ENCODE measurements at places on chromosomes 2 and 18.

GRCh38 chr18:53887447-53887846 is 337.0 kb downstream of the MBD2 start:
- DNase-seq, result no peak

- no peak for DNase-seq
Measured at GRCh38 chr18:5266721-5267120, 28.8 kb downstream of the ZBTB14 start.

GRCh38 chr2:21633911-21634310 is 510.1 kb downstream of the TDRD15 start:
- no peak for DNase-seq

DNA sequence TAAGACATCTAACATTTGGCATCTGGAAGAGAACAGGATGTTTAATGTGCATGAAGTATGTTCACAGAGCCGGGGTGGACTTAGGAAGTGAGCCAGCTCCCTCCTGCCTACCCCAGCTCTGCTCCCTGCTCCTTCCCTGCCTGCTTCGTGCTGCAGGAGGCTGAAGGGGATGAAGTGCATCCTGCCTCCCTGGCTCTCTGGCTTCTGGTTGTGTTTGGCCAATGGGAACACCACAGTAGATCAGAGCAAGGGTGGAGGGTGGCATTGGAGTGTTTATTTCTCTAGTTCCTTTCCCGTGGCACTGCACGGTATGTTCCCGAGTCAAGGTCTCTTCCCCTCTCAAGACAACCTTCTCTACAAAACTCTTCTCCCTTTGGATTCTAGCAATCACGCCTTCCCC is 379.9 kb downstream of the CLIP4 start:
- no peak for DNase-seq

DNA sequence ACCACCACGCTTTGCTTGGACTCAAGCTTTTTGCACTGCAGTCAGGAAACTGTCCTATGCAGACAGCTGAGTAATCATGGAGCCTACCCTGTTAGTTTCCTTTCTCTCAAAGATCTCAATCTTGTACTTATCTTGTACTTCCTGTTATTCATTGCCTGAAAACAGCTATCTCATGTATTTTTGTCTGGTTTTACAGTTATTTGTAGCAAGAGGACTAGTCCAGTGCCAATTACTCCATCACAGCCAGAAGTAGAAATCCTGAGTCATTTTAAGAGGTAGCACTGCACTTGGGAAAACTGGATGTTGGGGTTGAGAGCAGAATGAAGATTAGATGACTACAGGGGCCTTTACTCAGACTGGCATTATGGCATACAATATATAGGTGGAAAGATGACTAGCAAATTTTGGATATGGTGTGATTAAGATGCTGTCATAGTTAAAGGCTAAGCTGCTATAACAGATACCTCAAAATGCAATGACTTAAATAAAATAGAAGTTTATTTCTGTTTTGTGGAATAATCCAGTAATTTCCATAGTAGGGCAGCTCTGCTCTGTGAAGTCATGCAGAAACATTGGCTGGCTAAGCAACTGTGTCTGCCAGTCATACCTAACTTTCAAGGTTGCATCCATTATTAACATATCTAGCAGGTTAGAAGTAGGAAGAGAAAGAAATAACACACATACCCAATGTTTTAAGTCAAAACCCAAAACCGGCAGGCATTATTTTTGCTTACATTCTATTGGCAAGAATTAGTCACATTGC is 21.1 kb upstream of the CHMP3 start:
- DNase-seq, result peak; percentile 20

DNA sequence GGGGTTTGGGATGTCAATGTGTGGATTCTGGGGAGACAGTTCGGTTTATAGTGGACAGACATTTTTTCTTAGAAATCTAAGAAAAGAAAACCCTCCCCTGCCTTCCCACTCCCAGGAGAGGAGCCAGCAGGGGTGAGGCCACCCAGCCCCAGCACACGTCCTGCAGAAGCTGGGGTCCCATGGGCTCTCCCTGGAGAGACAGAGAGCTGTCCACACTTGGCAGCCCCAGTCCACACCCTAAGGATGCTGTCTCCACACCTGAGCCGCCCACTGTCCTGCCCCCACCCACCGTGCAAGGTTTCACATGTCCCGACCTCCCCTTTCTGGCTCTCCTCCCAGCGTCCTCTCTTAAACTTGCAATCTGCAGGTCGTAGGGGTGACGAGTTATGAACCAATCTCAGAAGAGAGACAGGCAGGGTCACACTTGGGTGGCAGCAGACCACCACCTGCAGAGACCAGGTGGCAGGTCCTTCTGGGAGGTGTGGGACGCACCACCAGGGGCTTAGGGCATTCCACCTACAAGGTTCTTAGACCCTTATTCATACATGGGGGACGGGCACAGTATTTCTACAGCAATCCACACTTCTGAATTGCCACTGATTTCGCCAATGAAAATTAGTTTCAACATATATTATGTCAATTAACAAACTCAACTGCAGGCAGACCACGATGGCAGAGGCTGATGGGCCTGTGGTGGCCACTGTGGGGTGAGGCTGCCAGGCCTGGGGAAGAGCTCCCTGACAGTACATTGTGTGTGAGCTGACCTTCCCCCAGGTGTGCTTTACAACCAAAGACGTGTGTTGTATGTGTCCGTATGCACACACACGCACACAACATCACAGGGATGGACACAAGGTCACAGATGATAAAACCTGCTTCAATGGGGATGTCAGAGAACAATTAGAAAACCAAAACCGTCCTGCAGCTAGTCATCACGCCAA is 158.5 kb downstream of the TPO start:
- DNase-seq, result no peak

DNA sequence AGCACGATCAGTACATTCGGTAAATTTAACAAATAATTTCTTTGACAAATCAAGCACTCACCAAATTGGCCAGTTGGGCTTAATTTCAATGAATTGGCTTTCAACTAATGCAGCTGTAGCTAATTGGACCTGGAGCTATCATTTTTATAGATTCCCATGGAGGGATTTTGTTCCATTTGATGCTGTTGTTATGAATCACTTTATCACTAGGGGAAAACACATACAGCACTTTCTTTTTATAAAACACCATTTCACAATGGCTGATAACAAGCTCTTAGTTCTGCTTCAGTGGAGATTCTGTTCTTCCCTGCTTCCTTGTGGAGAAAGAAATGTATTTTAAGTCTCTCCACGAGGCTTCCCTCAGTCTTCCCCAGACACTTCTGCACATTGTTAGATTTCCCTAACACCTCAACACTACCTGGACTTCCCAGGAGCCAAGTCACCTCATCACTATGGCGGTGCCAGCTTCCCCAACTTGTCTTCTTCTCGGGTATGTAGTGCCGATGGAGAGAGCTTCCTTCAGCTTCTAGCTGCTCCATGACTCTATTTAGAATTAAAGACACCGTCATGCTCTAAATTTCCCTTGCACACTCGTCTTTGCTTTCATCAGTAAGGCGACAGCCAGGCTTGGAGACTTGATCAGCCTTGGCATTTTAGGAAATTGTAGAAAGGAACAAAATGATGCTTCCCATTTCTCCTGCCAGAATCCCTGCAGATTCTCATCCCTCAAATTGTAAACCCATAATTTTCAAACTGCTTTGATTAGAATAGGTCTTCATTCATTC is 72.0 kb downstream of the INPP5D start:
- DNase-seq, result no peak
